ENCODE measurements at places on chromosomes 6 and 20. TPM values are rescaled to one million over a fixed set of nuclear protein-coding genes. Genes with fewer than 3 reads are reported as not detected.

DNA sequence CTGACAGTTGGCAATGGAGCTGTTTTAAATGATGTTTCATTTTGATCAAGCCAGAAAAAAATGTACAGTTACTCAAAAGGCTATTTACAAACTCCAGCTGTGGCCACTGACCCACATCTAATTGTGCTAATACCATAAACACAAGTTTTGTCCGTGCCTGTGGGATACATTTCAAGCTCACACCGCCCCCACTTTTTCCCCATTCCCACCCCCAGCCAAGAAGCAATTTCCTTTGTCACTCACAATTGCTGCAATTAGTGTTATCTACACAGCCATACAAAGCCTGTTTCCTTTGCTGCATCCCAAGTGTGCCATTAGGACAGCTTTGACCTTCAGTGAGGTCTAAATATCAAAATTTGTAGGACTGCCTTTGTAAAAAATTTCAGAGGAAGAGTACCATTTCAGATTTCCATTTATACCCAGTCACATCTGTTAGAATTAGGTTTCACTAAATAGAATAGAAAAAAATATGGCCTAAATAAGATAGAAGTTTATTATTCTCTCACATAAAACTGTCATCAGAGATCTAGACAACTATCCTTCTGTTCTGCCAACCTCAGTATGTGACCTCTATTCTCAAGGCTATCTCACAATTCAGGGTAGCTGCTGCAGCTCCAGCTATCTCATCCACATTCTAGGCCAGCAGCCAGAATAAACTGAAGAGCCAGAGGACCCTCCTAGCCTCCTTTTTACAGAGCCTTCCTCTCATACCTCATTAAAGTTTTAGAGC, 202.6 kb downstream of the NFATC2 start:
- DNase-seq, result no peak

DNA sequence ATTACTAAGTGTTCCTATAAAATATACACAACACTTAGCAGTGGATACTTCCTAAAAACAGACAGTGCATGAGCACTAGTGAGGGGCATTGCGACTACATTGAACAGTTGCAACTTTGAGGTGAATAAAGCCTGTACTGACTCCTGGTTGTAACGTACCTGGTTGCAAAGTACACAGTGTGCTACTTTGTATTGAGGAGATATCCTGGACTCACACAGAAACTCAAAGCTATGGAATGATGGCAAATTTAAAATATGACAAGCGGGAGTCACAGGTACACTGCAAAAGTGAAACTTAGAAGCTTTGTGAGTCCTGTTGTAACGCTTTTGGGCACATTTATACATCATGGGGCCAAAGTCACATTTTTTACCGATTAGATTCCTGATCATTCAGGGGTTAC, 55.6 kb upstream of the HLA-A start:
- no peak for DNase-seq

DNA sequence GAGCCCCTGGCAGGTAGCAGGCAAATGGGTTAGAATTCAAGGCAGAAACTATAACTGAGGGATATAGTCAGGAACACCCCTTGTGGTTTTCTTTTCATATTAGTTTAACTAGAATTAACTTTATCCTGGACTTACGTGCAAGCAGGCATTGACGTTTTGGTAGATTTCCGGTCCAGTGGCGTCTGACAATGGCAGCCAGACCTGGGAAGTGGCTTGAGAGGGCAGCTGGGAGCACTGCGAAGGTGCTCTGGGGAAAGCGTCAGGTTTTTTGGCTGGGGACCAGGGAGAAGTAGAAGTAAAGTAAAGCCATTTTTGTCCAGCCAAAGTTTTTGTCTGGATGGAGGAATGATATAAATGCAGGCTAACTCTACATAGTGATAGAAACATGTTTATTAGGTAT, 8.4 kb upstream of the ACSS1 start:
- no peak for DNase-seq

The RPS21 gene
- 1,715 TPM for total RNA-seq

The HSPA12B gene
- 2.9 TPM for total RNA-seq
